ENCODE measurements at places on chromosomes 5 and 9.

- no peak for DNase-seq
These were observed 1116.7 kb upstream of the SEMA6A start for GRCh38 chr5:117691081-117691870.

DNA sequence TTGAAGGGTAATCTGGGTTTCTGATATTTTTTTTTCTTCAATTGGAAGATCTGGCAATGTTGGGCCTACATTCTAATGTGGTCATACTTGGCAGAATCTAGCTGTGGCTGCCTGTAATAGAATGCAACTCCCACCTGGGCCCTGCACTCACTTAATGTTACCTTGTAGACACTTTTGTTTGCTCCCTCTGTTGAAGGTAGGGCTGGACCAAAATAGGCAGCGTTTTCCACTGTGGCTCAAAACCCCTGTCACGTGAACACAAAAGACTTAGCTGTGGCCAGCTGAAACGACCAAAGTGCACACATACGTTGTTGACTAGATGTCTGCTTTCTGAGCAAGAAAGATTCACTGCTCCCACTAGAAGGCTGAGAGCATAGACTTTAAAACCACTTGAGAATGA is 117.6 kb upstream of the HMHB1 start:
- no peak for DNase-seq

DNA sequence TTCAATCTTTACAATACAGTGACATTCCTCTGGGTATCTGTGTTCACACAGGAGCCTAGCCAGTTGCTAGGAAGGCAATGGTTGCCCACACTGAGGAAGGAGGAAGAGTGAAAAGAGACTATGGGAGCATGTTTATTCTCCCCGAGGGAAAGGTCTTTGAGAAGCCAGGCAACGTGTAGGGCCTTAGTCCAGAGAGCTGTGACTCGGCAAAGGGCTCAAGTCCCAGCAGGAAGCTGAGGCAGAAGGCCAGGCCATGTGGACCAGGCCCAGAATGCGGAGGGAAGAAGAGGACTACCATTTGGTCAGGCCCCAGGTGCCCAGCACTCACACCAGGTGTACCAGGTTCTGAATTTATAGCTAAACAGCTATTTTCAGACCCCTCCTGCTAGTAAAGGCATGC is 136.6 kb upstream of the DMAC1 start:
- DNase-seq: peak; percentile 99

GRCh38 chr5:73940026-73940425 is 314.0 kb downstream of the ARHGEF28 start:
- peak; percentile 9 for DNase-seq

GRCh38 chr9:25677301-25678146 is 720 bp downstream of the TUSC1 start:
- peak; percentile 58 for DNase-seq

- no peak for DNase-seq
These were observed 5.5 kb upstream of the DNAJC21 start for GRCh38 chr5:34923694-34924461.

DNA sequence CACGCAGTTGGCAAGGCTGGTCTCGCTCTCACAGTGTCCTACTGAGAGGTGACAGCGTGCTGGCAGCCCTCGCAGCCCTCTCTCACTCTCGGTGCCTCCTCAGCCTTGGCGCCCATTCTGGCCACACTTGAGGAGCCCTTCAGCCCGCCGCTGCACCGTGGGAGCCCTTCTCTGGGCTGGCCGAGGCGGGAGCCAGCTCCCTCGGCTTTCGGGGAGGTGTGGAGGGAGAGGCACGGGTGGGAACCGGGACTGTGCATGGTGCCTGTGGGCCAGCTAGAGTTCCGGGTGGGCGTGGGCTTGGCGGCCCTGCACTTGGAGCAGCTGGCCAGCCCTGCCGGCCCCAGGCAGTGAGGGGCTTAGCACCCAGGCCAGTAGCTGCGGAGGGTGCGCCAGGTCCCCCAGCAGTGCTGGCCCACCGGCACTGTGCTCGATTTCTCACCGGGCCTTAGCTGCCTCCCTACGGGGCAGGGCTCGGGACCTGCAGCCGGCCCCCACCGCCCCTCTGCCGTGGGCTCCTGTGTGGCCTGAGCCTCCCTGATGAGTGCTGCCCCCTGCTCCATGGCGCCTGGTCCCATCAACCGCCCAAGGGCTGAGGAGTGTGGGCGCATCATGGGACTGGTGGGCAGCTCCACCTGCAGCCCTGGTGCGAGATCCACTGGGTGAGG is 15.7 kb upstream of the RNF180 start:
- no peak for DNase-seq

DNA sequence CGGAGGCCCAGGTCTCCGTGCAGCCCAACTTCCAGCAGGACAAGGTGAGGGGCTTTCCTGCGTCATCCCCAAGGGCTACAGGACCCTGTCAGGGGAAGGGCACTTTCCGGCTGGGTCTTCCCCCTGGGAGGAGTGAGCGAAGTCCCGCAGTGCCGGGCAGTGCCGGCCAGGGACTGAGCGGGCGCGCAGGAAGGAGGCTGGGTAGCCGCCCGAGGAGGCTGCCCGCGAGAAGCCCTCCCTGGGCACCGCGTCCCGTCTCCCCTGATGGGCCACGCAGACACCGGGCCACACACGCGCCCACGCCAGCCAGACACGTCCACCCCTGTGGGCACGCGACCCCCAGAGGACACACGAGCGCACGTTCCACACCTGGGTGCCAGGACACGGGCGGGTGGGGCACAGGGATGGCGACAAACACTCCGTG is 357 bp downstream of the PTGDS start:
- DNase-seq: no peak

- no peak for DNase-seq
These were observed 275.9 kb downstream of the DMRTA1 start for GRCh38 chr9:22722492-22722891.

DNA sequence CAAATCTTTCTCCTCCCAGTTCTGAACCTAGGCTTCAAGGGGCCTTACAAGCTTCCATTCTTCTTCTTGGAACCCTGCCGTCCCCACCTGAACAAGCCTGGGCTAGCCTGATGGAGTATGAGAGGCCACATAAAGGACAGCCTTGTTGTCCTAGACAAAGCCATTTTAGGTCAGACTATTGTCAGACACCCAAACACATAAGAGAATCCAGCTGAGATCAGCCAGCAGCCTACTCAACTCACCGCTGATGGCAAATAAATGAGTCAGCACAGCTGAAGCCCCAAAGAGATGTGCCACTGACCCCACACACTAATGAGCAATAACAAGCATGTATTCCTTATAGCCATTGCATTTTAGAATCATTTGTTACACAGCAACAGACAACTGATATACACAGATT is 33.8 kb downstream of the SVEP1 start:
- DNase-seq: no peak

- no peak for DNase-seq
These were observed 138.0 kb upstream of the ZNF366 start for GRCh38 chr5:72645064-72645846.

GRCh38 chr5:98961665-98962344 is 33.0 kb upstream of the CHD1 start:
- DNase-seq: no peak

GRCh38 chr5:108881133-108881532 is 133.4 kb downstream of the FER start:
- DNase-seq: no peak

DNA sequence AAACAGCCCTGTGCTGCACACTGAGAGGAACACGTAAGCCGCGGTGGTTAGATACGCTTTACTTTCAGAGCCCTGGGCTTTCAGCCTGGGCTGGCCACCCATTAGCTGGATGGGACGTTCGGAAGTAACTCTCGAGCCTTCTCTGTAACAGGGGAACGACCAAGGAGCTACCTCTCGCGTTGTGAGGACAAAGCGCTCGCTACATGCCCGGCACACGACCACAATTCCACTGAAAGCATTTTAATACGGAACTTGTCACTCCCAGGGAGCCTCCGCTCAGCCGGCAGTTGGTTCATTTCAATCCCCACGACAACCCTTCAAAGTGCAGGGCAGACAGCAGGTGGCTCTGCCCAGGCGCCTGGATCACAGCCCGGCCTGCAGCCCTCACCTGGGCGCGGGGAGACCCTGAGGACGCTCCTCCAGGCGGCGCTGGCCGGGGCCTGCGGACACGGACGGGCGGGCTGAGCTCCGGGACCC is 368 bp downstream of the SURF1 start:
- peak; percentile 55 for DNase-seq

DNA sequence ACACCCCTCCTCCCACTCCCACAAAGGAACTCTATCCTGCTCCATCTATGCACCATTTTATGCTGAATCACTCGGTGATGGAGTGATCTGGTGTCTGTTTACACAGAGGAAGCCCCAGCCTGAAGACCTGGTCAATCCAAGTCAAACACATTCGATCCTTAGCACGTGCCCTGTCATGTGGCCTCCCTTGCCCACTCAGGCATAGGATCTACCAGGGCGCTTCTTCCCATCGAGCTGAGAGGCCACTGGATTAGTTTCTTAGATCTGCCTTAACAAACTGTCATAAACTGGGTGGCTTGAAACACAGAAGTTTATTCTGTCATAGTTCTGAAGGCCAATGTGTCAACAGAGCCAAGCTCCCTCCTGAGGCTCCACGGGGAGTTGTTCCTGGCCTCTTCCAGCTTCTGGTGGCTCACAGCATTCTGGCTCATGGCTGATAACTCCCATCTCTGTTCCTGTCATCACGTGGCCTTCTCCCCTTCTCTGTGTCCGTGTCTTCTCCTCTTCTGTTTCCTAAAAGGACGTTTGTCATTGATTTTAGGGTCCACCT is 34.2 kb downstream of the FOXI1 start:
- no peak for DNase-seq

DNA sequence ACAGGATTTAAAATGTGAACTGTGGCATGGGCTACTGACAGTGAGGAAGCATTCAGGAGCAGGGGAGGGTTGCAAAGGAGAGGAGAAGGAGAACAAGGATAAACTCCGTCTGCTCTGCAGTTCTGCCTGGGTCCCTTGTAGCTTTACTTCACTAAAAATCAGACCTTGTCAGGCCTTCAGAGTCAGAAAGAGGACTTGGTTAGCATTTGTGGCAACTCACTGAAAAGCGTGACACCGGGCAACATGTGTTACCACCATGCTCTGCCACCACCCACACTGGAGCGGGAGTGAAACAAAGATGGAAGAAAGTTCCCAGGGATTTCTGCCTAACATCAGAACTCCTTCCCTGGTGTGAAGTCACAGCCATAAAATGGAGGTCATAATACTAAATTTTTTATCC is 19.3 kb downstream of the FYB1 start:
- DNase-seq: no peak

GRCh38 chr9:133224762-133225161 is 15.7 kb upstream of the OBP2B start:
- DNase-seq: no peak

GRCh38 chr9:97440160-97440559 is 28.3 kb downstream of the TDRD7 start:
- no peak for DNase-seq

DNA sequence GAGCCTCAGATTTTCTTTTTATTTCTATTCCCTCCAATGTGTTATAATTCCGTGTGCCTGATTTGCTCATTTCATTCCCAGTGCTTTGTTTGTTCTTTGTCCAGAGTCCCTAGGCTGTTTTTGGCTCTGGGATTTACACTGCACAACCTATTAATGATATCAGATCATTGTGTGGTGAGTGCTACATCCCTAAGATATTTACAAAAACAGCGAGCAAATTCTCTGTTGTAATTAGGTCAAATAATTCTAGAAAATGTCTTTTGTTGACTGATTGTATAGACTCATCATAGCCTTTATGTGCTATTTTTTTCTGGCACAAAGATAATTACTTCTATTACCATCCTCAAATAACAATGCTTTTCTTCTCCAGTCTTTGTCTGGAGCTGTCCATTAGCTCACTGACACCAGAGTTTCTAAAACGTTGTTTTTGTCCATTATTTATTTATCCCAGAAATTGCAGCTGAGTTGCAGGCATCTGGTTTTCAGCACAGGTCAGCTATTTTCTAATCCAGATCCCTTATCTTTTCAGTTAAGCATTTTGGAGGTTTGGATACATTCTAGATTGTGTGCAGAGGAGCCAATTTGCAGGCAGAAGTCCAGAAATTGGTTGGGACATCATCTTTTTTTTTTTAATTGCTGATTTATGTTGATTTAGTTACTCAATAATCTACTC is 379.9 kb upstream of the DMAC1 start:
- peak; percentile 18 for DNase-seq

DNA sequence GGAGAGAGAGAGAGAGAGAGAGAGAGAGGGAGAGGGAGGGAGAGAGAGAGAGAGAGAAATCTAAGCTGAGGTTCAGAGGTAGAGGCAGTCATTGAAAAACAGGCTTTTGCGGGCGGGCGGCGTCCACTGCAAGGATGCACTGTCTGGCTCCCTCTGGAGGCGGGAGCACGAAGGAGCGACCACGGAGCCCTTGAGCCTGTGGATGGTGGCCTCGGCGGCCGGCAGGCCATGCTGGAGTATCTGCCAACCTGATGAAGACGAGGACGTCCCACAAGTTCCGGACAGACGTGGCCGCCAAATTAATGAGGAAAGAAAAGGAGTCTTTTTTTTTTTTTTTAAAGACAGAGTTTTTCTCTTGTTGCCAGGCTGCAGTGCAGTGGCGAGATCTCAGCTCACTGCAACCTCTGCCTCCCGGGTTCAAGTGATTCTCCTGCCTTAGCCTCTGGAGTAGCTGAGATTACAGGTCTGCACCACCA is 2.2 kb upstream of the CCDC125 start:
- peak; percentile 80 for DNase-seq

- DNase-seq: no peak
These were observed 303.6 kb downstream of the PIK3R1 start for GRCh38 chr5:68519143-68519542.

GRCh38 chr9:121966706-121967105 is 126.4 kb downstream of the TTLL11 start:
- no peak for DNase-seq

DNA sequence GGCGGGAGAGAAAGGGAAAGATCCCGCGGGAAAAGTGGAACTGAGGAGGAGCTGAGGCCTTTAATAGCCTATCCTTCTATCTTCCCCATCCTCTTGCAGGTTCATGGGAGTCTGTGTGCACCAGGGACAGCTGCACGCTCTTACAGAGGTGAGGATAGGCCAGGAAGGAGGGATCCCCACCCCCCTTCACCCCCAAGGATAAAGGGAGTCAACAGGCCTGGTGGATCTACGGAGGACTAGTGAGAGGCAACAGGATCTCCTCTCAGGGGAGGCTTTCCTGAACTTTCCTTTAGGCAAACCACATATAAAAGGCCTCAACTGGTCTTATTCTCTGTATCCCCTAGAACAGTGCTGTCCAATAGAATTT is 1.1 kb downstream of the TESK1 start:
- no peak for DNase-seq

- DNase-seq: no peak
These were observed 28.7 kb upstream of the ABL1 start for GRCh38 chr9:130806327-130806716.

- no peak for DNase-seq
These were observed 34.4 kb downstream of the NSUN2 start for GRCh38 chr5:6598351-6598900.

DNA sequence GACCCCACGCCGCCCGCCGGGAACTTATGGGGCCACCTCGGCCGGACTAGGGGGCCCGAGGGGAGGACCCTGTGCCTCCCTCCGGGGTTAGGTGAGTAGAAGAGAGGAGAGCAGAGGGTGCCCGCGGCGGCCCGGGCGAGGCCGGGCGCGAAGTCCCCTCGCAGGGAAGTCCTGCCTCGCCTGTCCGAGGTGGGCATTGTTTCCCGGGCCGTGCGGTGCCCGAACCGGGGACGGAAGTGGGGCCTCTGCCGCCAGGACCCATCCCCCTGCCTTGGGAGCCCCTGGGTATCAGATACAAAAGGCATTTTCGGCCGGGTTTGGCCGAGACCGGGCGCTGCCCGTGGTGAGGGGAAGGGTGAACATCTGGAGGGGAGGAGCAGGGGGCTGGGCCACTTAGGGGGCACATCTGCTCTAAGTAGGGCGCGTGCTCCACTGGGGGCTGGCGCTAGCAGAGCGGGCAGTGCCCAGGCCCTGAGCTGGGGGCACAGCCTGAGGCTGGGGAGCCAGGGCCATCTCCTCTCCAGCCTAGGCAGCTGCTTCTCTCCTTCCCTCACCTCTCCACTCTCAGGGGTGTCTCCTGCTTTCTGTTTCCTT is 48.2 kb downstream of the DAB2IP start:
- DNase-seq: no peak

Data from cerebellar cortex (tissue), 1 donor.